ENCODE measurements at places on chromosomes 5 and 9.
A peak's percentile ranks its signal among the peaks of the same experiment; 100 is the strongest.

- DNase-seq: peak; percentile 19
These were observed 28.5 kb upstream of the PHF24 start for GRCh38 chr9:34929506-34930102.

DNA sequence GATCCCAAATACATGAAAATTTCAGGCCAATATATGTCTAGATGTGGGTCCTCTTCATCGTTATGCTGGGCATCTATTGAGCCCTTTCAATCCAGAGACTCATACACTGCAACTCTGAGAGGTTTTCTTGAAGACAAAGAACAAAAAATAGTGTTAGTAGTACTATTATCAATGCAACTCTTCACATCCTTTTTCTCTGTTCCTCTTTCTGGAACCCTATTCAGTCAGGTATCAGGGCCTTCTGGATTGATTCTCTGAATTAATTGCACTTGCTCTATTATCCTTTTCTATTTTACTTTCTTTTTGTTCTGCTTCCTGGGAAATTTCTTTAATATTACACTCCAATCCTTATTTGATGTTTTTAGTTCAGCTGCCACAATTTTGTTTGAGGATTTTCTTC is 18.5 kb upstream of the FAM120A start:
- no peak for DNase-seq

DNA sequence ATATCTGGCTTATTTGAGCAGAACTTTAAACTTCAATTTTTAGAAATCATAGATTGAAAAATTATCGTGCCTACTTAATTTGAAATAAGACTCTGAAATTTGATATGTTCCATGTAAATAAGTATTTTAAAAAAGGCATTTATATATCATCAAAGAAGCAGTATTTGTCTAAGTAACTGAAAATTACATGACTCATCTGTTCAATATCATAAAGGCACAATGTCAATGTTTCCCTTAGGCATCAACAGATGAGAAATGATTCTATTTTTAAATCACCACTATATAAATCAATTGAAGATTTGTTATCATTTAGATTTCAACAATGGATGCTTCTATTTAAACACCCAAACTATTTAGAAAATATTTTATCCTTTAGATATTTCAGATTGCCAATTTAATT is 142.9 kb upstream of the POU5F2 start:
- DNase-seq: no peak

- DNase-seq: no peak
These were observed 3.2 kb downstream of the ZNF618 start for GRCh38 chr9:113879318-113879717.

DNA sequence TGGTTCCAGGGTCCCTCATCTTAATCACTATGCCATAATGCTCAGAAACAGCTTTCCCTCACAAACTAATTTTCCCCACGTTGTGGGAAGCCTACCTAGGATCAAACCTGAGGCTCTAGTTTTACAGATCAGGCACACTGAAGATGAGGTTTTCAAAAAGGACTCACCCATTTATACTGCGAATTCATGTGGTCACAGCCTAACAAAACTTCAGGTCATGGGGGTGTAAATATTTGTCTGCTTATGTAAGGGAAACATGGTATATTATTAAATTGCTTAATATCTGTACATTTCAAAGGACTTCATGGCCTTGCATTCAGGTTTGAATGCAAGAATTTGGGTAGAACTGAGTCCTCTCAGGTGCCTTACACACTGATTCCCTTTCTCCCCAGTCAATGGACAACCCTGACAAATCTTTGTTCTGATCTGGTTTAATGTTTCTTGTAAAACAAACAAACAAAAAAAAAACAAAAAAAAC is 12.1 kb downstream of the ZFAND5 start:
- no peak for DNase-seq

DNA sequence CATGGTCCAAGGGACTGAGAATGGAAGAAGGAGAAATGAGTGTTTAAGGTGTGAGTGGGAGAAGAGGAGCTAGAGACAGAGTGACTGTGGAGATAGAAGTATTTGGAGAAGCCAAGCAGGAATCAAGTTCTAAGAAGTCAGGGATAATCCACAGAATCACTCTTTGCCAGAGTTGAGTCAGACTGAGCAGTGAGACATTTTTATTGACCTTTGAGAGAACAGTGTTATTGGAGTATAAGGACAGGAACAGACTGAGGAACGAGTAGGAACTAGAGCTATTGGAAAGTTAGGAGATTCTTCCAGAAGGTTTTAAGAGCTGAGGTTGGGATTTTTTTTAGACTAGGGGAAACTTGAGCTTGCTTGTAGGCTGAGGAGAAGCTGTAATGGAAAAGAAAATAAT is 37.2 kb downstream of the RCL1 start:
- no peak for DNase-seq

- DNase-seq: no peak
These were observed 45.3 kb upstream of the CCDC112 start for GRCh38 chr5:115341745-115342144.

GRCh38 chr5:127804886-127805426 is 101.8 kb downstream of the CCDC192 start:
- no peak for DNase-seq

DNA sequence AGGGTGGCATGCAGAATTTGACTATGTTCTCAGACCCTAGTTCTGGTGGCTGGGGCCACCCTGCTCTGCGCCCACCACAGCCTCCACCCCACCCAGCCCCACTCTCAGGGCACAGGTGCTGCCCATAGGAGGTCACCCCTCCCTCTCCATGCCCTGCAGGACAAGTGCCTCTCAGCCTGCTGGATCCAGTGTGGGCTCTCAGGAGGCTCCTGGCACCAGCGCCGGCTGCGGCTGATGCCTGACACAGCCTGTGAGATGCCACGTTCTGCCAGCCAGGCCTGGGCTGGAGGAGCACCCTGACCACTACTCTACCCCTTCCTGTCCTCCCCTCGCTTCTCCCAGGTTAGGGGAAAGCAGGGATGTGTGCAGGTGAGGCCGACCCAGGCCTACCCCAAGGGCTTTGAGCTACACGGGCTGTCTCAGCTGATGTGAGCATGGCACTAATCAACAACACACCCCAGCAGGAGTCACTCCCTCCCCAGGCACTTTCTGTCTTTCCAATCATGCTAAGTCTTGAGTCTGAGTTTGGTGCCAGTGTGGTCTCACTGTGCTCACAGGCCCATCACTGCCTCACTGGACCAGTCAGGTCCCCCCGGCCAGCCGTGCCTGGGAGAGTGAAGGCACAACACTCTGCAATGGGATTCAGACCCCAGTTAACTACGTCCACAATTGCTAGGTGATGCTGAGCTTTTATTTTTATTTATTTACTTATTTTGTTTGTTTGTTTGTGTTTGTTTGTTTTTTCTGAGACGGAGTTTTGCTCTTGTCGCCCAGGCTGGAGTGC is 12.1 kb upstream of the BARX1 start:
- no peak for DNase-seq

DNA sequence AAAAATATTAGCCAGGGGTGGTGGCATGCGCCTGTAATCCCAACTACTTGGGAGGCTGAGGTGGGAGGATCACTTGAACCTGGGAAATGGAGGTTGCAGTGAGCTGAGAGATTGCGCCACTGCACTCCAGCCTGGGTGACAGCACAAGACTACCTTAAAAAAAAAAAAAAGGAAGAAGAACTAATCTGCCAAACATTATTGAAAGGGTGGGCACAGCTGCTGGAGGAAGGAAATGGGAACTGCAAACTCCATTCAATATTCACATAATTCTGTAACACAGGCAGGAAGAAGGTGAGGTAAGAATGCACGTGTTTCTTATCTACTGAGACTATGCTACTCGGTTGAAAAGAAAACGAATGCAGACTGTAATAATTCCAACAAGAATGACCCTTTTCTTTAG is 121.1 kb upstream of the GNA14 start:
- no peak for DNase-seq
